ENCODE measurements at places on chromosomes 6 and 20. TPM values are rescaled to one million over a fixed set of nuclear protein-coding genes. Genes with fewer than 3 reads are reported as not detected.

DNA sequence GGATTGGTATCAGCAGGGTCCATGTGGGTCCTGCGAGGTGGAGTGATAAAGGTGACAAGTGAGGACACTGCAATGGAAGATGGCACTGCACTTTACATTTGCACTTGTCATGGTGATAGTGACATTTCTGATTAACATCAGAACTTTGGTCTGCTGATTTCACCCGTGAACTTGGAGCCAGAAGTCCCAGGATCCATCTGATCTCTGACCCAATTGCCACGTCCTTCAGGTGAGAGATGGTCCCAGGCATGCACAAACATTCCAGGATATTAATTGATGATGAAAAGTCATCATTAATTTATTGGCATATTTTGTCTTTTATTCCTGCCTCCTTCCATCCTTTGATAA lies 9.8 kb upstream of the GHRH start:
- DNase-seq = no peak

- DNase-seq = no peak
Measured at GRCh38 chr6:110282412-110282811, 75.7 kb downstream of the METTL24 start.

DNA sequence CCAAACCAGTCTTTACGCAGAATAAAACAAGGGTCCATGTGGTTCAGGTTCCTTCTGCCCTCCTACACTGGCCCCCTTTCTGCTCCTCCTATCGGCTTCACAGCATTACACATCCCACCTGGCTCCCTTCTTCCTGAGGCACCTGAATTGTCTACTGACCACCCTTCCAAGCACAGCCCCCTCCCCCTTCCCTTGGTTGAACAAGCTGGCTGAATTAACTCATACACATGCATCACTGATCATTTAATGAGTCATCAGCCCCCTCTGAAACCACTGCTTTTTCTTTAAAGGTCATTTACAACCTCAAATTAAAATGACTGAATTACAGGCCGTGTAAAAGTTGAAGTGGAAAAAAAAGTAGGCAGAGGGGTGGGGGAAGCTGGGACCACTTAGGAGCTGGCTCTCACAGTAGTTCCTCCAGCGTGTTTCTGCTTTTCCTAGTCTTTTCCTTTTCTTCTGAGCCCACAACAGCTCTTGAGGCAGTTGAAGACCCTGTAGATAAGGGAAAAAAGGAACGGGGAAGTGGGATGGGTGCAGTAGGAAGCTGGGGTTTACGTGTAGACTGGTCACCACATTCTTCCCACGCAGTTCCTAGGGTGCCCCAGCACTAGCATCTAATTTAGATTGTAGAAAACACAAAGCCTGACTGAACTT lies 67.6 kb downstream of the FYN start:
- DNase-seq = no peak

DNA sequence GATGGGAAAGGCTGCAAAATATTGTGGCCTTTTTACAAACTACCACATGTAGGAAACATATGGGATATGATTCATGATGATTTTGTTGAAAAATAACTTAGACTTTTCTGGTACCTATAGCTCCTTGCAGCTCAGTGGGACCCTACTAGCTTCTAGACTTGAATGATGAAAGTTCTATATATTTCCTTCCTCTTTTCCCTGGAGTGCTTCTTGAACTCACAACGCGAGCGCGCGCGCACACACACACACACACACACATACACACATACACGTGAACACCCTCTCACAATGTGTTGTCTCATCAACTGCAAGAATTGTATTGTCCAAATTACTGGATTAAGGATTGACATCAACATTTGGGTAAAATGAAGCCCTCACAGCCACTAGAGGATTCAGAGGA lies 61.9 kb downstream of the TOX2 start:
- no peak for DNase-seq

- no peak for DNase-seq
Measured at GRCh38 chr6:37020381-37020780, 14.9 kb downstream of the FGD2 start.

- DNase-seq = no peak
Measured at GRCh38 chr20:46150943-46151342, 32.8 kb downstream of the CD40 start.

- no peak for DNase-seq
Measured at GRCh38 chr6:12090714-12091113, 78.6 kb downstream of the HIVEP1 start.

DNA sequence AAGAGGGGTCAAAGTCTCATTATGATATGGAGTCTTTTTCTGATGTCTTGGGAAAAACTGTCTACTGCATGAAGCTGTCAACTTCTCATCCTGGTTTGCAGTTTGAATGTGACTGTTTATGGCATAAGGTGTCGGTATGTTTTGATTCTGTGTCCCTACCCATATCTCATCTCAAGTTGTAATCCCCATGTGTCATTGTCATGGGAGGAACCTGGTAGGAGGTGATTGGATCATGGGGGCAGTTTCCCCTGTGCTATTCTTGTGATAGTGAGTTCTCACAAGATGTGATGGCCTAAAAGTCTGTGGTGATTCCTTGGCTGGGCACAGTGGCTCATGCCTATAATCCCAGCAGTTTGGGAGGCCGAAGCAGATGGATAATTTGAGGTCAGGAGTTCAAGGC lies 47.6 kb downstream of the MRAP2 start:
- DNase-seq = no peak

DNA sequence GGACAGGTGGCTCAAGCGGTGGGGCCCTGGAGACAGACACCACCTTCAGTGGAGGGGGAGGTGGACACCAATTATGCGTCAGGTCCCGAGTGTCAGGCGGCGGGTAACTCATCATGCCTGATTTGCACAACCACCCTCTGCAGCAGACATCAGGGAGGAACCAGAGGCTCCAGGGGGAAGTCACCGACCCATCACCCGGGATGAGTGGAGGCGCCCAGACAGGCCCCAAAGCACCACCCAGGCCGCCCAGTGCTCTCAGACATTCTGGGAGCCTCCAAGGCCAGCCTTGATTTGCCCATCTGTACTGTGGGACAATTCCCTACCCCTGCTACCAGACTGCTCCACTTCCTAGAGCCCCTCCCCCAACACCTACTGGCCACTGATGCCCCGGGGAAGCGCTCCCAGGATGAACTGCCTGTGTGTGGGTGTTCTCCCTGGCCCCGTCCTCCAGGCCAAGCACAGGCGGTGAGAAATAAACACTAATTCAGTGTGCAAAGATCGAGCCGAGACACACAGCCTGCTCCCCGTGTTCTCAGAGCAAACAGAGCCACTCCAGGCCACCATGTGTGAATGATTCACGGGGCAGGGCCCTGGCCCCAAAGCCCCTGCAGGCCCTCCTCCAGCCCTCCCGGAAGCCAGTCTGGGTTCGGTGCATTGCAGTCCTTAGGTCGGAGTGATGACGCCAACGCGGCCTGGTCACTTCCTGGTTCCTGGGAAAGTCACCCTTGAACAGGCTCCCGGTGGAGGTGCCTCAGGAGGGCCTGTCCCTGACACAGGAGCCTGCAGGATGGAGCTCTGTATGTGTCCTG lies 107.2 kb downstream of the ASXL1 start:
- peak; percentile 68 for DNase-seq

DNA sequence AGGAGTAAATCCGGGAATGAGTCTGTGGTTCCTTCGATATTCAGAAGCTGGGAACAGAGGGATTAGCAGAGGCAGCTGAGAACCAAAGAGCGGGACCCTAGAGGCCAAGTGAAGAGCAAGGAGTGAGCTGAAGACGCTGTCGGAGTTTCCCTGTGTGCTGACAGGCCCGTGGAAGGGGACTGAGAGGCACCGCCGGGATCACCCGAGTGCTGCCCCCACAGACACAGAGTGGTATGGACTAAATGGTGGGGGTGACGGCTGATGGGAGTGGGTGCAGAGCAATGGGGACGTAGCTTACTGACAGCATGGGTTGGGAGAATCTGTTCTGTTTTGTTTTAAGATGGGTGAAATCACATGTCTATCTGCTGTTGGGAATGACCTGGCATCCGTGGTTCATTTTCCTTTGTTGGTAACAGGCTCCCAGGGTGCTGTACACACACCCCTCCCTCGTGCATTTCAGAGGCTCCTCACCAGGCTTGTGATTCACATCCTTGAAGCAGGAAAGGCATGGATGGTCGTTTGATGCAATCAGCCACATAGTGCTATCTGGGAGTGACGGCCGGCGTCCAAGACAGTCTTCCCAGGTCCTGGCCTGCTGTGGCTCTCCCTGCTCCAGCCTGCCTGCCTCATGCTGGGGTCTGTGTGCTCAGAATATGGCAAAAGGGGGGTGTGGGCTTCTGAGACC lies 97.4 kb downstream of the THBS2 start:
- no peak for DNase-seq

DNA sequence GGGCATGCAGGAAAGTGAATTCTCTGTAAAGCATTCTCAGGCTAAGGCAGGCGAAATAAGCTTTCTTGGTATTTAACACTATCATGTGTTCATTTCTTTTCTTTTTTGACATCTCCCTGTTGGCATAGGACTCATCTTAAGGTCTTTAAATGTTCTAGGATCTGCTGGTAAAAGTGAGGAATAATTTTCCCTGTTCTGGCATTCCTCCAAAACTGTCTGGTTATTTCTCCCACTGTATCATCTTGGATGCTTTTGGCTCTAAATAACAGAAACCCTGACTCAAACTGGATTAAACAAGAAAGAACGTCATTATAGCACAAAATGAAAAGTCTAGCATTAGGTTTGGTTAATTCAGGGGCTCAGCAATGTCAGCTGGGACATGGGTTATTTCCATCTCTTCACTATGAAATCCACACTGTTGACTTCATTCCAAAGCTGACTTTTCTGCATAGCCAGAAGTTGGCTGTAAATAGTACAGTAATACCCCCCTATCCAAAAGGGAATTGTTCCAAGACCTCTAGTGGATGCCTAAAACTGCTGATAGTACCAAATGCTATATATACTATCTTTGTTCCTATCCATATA lies 37.9 kb upstream of the SNAP25 start:
- no peak for DNase-seq

- DNase-seq = no peak
Measured at GRCh38 chr20:9744551-9744950, 94.3 kb downstream of the PAK5 start.

DNA sequence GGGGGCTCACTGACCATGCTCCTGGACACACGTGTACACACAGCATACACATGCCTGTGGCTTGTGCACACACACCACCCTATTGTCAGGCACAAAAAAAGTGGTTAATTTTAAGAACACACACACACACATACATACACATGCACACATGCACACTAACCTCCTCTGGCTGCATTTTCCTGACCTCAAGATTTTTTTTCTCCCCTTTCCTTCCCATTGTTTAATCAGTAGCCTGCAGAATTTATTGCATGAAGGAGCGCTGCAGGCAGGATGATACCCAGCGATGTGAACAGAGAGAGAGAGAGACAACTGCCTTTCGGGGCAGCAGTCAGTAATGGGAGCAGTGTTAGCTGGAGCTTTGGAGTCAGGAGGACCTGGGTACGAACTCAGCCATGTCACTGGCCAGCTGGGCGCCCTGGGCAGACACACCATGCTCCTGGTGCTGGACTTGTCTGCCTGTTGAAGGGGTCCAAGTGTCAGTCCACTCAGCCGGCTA lies 990 bp upstream of the TRAF3IP2 start:
- DNase-seq = no peak

Gene TP53INP2
- 31.0 TPM for total RNA-seq

All from psoas muscle (tissue), 8 donors.